ENCODE measurements at places on chromosomes 6 and 20.
A peak's percentile ranks its signal among the peaks of the same experiment; 100 is the strongest.

GRCh38 chr20:41007481-41007880 lies 21.1 kb upstream of the TOP1 start:
- no peak for DNase-seq

GRCh38 chr20:55656231-55656775 lies 349.0 kb downstream of the CBLN4 start:
- DNase-seq, result no peak

DNA sequence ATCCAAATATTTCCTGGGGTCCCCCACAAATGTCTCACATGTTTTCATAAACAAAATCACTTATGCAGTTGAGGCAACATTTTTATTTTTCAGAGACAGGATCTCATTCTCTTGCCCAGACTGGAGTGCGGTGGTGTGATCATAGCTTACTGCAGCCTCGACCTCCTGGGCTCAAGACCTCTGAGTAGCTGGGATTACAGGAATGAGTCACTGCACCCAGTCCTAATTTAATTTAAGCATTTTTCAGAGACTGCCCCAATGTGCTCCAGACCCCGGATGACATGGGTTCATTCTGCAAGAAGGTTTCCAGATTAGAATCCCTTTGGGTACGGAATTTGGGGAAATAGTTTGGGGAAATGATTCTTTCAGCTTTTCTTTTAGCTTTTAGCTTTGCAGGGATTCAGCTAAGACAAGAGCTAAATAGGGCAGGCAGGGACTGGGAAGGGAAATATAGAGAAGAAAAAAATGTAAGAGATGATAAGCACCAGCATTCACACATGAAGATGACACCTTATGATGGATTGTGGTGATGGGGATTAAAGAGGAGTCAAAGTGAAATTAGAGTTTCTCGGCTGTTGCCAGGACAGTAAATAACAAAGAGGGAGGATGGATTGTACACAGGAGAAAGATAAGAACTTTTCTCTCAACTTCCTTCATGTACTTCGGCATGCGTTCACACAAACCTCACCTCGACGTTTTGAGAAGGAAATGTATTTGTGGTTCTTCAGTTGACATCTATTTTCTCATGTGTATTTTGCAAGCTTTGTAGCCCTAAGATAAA lies 169.4 kb upstream of the TAB2 start:
- DNase-seq, result no peak

DNA sequence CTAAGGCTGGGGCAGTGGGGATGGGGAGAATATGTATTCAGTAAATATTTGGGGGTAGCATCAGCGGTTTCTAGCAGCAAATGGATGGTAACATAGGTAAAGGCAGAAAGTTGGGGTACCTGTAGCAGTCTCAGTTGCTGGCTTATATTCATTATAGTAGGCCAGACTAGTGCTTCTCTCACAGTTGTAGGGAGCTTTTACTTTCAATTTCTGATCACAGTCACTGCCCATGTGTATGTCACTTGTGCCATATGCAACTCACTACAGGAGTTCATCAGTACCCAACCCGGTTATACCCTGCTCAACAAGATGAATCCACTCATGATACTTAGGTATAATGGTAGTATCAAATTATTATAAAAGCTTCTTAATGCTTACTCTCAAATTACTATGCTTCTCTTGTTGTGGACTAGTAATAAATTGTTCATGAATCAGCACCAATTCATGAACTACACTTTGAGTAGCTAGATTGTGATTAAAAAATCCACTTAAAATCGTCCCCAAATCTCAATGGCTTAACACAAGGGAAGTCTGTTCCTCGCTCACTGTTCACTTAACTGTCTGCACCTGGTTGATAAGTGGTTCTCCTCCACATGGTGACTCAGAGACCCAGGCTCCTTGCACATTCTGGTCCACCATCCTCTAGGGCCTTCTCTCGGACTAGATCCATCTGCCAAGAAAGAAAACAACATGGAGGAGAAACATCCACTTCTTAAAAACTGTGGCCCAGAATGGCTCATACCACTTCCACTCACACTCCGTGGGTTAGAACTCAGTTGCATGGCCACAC lies 31.3 kb upstream of the MYLIP start:
- no peak for DNase-seq

GRCh38 chr6:169991031-169991390 lies 239.6 kb downstream of the ERMARD start:
- DNase-seq, result no peak

- DNase-seq, result peak; percentile 71
Observed at GRCh38 chr6:37018198-37019064, 13.0 kb downstream of the FGD2 start.

DNA sequence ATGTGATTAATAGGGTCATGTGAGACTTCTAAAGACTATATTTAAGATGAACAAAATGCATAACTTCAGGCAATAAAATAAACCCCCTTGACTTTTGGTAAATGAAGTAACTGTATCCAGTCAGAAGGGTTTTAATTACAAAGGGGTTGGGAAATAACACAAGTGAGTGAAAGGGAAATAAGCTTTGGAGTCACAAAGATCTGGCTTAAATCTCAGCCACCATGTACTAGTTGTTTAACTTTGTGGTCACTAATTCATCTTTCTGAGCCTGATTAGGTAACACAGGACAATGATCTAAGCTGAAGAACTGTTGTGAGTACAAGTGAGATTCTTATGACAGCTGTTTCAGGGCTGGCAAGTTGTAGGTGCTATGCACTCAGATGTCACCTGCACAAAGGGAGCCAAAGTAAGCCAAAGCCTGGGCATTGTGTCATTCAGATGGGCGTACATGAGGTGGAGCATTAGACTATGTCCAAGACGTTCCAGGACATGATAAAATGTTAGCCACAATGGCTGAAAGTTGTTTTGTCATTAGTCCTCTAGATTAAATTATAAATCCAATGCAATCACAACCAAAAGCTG lies 13.8 kb downstream of the TOMM34 start:
- DNase-seq, result no peak

DNA sequence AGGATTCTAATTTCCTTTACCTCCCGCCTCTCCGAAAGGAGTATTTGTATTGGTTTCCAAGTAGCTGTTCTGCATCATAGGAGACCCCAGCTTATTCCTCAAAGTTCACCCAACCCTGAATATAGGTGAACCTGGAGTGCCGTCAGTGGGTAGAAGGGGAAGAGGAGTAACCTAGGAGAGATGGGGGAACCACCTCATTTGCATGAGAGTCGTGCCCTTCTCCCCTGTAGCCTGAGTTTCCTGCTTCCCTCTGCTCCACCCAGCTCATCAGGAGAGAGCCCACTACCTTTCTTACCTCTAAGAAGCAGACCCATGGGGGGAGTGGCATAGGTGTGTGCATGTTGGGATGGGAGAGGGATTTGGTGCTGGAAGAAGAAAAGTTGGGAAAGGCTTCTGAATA lies 17.3 kb upstream of the WFDC2 start:
- DNase-seq, result no peak

DNA sequence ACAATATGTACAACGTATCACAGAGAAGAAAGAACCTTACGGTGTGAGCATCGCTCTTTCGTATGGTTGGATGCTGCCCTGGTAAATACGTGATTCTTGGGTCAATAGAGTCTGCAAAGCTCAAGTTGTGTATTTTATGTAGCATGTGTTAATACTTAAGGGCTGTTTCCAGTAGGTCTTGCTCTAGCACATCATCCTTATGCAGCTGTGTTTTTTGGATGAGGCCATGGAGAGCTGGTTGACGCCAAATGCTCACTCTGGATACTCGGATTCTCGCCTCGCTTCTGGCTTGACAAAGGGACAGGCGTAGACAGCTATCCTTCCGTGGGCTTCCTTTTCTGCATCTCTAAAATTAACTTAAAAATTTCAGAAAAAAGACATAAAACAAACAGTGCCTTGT lies 38.9 kb downstream of the SNRNP48 start:
- DNase-seq, result no peak

- no peak for DNase-seq
Observed at GRCh38 chr6:67884442-67884841, 750.6 kb upstream of the ADGRB3 start.

GRCh38 chr6:131840441-131840840 lies 32.6 kb downstream of the ENPP1 start:
- DNase-seq, result no peak

- no peak for DNase-seq
Observed at GRCh38 chr20:15711177-15711576, 862.1 kb downstream of the KIF16B start.

GRCh38 chr6:17361013-17361412 lies 32.4 kb upstream of the CAP2 start:
- no peak for DNase-seq

DNA sequence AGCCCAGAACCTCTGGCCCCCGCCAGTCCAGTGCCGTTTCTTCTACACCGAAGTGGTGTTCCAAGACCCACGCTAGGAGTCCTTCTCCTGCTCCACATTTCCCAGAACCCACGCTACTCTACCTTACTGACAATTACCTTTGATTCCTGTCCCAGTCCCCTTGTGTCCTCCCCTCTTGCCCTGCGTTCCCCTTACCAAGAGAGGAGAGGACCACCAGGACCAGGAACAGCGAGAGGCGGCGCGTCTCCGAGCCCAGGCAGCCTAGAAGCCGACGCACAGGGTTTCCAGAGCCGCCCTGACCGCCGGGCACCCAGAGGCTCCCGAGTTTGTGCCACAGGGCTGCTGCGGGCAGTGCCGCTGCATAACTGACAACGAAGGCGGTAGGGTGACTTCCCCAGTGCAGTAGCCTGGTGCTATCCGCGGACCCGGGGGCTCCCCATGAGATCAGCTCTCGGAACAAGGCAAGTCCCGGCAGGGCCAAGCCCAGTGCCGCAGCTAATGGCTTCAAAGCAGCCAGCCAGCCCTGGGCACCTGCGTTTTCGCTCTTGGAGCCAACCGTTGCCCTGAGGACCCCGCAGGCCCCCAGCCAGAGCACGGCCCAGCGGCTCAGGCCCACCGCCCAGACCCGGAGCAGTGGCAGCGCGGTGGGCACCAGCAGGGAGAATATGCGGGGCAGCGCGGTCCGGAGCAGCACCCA lies 512 bp downstream of the TAP1 start:
- DNase-seq, result peak; percentile 42
